ENCODE measurements at places on chromosomes 12 and 14.

DNA sequence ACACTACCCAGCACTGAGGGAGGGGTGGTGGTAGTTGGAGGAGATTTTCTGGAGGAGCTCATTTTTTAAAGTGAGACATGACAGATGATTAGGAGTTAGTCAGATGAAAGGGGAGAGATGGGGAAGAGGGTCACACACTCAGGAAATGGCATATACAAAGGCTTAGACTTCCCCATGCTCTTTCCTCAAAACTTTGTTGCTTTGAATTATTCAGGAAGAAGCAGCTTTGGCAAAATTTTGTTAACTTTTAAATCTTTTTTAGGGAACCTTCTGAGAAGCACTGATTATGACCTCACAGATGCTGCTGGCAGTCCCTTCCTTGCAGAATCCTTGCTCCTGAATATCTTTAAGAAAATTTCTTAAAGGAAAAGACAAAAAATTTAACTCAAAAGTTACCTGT, 19.8 kb downstream of the ALDH6A1 start:
- no peak for DNase-seq

- DNase-seq: no peak
Observed at GRCh38 chr14:30005114-30005808, 77.6 kb upstream of the PRKD1 start.

GRCh38 chr14:102819747-102820330, 42.6 kb downstream of the TRAF3 start:
- DNase-seq: no peak

DNA sequence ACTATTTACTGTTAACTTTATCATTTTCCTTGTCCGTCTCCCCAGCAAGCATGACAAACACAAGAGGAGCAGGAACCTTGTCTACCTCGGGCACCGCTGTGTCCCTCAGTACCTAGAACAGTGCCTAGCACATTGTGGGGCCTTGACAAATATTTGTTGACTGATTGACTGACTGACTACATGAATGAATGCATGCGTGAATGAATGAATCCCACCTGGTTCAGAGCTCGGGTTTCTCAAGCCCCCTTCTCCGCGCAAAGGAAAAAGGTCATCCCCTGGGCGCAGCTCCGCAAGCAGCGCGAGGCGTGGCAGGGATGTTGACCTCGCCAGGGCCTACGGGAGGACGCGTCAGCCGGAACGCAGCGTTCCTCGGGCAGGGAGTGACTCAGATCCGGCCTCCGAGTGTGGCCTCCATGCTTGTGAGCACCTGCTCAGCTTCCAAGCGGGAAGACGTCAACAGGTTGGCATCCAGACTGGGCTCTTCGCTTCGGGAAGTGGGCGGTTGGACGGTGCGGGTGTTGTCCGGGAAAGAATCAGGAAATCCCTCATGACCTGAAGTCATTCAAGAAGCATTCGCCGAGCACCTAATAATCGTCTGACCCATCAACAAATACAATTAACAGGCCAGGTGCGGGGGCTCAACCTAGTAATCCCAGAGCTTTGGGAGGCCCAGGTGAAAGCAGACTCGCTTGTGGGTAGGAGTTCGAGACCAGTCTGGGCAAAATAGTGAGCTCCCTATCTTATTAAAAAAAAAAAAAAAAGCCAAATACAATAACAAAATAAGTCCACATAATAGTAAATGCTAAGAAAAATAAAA, 13.9 kb upstream of the UBC start:
- no peak for DNase-seq

DNA sequence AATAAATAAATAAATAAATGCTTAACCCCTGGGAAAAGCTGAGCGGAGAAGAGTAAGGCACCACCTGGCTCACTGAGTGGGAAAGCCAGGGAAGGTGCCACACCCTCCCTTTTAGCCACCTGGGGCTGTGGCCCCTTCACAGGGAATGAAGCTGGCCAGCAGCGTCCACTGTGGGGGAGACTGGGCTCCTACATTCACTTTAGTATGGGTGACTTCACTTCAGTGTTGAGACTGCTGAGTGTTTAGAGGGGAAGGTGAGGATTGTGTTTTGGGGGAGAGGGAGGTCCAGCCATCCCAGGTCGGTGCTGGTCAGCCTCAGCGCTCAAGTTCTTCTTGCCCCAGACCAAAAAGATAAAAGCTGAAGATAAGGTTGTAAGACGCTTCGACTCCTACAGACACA, 1.6 kb downstream of the NAB2 start:
- no peak for DNase-seq

Data from stimulated activated CD8-positive, alpha-beta memory T cell treated with anti-CD3 and anti-CD28 coated beads, Interleukin-7, amount 100 ng/mL, for 1 hour (primary cell).